CMK (cell line): ENCODE measurements at places on chromosomes 2 and 18.
A peak's percentile ranks its signal among the peaks of the same experiment; 100 is the strongest.

GRCh38 chr18:48913775-48914174 is 37.0 kb downstream of the SMAD7 start:
- DNase-seq, result no peak

GRCh38 chr2:172442072-172442895 is 14.9 kb downstream of the ITGA6 start:
- no peak for DNase-seq

DNA sequence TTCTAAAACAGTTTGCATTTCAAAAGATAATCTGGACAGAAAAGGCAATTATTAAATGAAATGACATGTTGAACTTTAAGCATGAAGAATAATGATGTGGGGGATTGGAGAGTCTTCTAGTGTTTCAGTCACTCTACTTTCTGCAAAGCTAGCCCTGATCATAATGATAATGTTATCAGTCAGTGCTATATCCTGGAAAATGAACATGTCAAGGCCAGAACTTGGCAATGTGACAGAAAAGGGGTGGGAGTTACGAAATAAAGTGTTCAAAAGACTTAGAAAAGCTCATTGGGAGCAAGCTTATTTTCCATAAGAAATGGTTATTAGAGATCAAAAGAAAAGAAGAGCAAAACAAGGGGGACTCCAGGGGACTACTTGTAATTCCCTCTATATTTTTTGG is 288.5 kb upstream of the SLC8A1 start:
- DNase-seq, result no peak

DNA sequence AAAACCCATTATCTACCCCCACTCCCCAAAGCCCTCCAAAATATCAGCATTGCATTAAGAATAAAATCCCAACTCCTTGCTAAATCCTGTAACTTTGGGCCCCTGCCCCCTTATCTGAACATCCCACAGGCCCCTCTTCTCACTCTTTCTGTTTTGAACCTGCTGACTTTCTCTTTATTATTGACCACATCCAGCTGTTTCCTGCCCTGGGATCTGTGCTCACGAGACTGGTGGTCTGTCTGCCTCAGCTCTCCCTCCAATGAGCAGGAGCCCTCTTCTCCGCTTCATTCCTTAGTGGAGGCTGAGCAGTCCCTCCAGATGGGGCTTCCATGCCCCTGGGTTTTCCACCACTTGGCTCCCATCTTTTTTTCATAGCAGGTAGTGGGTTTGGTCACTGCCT is 116.9 kb downstream of the ACKR3 start:
- DNase-seq, result no peak

DNA sequence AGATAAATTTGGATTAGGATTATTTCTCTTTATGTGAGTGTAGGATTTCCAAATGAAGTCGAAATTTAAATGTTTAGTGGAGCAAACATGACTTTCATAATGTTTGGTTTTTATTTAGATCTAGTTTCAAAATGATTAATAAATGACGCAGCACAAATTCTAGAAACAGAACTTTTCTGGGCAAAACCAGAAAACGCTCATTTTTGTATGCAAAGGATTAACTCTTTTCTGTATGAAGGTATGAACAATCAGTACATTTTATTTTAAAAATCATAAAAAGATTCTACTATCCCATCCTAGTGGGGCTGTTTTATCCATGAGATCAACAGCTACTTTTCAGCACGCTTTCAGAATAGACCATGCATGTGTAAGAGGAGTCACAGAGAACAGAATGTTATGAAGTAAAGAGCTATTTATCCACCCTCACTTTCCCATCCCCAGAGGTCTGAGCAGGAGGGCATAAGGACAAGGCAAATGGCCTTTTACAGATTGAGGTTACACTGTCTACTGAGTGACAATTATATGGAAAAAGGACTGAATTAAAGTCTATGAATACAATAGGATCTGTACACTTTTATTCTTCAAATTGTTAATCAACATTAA is 270.8 kb downstream of the ZEB2 start:
- no peak for DNase-seq

- DNase-seq, result no peak
These were observed 77.6 kb downstream of the ASB1 start for GRCh38 chr2:238504181-238504931.

GRCh38 chr2:168039881-168040280 is 207.5 kb downstream of the STK39 start:
- DNase-seq, result no peak

- no peak for DNase-seq
These were observed 224.6 kb upstream of the RAB6C start for GRCh38 chr2:129754831-129755230.

DNA sequence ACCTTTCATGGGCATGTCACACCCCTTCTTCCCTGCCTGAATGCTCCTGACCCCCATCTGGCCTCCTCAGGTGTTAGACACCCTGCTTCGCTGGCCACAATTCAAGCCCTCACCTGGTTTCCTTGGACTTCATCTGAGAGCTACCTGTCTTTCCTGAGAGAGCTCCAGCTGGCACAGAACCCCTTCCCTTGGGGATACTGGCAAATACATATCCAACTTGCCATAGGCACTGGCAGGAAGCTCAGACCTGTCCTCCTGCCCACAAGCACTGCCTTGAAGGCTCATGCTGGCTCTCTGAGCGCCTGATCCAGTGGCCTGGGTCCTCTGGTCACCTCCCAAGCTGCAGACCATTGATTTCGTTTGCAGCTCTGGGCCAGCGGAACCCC is 74.1 kb upstream of the MAP4K3 start:
- no peak for DNase-seq

DNA sequence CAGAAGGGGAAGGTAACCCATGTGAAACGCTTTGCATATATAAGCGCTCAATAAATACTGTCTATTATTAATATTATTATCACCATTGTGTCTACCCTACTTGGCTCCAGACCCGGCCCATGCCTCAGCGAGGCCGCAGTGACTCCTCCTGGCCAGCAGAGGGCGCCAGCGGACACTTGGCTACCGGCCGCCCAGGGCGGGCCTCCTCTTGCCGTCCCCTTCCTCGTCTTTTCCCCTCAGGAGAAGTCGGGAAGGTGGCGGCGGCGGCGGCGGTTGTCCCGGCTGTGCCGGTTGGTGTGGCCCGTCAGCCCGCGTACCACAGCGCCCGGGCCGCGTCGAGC is at the start of gene AGFG1:
Gene AGFG1, plus strand, starts transcription at position 233 of the 341 bp plus-strand sequence. CDS start 266 bp downstream, outside the sequence.
- DNase-seq, result peak; percentile 54

GRCh38 chr2:232204457-232204931 is 174.1 kb upstream of the ALPP start:
- no peak for DNase-seq

DNA sequence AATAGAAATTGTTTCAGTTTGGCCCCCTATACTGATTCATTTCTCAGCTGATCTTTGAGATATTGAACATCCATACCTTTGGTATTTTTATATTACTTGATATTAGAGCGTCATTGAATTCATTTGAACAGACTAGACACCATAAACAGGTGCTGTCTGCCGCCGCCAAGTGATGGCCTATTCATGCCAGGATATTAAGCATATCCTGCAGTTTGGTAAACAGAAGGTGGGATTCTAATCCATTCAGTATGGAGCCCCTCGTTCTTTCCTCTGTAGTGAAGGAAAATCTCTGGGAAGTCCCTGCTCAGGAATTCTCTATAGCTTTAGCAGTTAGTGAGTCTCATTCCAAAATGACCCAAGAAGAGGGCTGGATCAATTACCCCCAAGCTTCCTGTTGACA is 23.0 kb upstream of the CD28 start:
- no peak for DNase-seq

GRCh38 chr2:211833582-211834279 is 704.9 kb downstream of the ERBB4 start:
- no peak for DNase-seq

DNA sequence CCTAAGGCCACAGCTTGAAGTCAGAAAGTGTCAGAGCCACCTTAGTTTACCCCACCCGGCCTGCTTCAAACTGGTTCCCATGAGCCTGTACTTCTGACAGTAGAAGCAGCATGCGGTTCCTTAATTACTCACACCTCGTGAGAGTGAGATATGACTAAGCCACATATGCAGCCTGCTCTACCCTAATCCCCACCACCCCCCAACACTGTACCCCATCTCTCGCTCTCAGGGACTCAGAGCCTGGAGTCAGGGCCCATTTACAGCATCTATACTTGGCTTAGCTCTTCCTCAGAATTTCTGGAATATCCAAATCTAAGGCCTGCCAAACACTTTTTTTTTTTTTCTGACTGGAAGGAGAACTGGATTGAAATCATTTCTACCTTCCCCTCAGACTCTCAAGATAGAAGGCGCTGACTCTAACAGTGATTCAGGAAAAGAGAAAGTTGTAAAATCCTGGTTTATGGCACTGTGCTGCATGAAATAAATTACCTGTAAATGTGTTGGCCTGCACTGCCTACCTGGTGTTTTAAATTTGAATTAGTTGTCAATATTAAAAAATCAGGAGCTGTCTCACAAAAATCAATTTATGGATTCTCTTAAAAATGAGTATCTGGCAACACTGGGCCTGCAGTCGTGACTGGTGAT is 360.0 kb downstream of the RND3 start:
- DNase-seq, result no peak

DNA sequence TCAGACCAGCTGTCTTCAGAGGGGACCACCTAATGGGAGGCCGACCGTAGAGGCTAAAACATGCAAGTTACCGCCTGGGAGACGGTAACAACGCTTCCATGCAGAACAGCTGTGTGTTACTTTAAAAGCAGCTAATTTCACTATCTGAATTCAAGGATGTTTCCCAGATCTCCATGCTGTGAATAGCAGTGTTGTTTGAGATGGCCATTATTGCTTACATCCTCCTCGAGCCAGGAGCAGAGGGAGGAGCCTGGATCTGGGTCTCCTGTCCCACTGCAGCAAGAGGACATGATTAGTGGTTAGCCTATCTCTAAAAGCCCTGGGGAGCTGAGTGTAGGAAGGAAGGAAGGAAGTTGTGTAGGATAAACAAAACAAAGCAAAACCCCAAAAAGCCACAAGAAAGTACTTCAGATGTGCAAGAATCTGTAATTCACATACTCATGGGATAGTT is 50.9 kb downstream of the ACTR2 start:
- DNase-seq, result no peak

DNA sequence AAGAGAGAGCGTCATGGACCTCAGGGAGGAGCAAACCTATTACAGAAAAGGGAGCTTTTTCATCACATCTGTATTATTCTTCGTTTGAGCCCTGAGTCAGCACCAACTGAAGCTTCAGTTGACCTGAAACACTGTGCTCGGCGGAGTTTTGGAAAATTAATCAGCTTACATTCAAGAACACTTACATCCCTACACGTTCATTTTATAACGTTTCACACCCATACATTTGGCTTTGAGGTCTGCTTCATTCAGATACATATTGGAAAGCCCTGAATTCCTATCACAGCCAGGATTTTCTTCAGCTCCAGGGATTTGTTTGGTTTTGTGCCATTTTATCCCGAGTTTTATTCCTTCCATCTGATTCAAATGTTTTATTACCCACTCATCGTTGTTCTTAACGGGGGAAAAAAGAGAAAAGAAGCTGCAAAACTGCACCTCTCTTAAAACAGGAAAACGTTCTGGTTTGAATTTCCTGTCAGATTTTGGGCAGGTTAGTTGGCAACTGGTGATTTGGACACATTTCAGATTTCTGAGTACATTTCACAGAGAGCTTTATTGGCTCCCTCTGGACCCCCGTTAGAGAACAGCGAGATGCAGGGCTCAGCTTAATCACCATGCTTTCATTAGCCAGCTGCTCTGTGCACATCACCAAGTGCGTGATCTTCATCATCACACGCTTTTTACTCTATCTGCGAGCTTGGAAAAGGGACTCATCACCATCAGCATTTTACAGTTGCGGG is 88.8 kb downstream of the CDC42EP3 start:
- no peak for DNase-seq

DNA sequence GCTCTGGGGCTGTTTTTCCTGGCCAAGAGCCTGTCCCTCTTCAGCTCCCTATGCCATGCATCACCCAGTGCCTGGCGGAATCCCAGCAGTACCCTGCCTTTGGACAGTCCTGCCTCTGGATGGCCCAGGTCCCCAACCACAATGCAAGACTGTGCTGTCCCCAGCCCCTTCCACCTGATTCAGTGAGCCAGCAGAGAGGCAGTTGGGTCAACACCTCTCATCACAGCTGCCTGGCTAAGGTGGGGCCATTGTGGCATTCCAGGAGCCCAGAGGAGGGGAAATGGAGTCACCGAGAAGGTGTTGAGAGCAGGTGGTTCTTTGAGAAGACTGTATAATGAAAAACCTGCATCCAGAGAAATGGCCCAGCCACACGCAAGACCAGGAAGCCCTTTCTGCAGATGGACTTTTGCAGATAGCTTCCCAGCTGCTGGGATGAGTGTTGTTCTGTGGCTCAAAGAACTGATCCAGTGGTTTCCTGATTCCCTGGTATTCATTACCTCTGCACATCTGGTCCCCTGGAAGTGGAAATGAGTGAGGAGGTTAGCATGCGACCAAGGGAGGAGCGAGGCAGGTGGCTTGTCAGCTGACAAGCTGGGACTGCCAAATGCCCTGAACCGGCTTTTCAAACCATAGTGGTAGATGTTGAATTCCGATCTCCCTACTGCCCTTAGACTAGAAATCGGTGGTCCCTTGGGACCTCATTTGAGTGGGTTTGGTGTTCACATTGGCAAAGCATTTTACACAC is 1.7 kb upstream of the ASPRV1 start:
- no peak for DNase-seq

DNA sequence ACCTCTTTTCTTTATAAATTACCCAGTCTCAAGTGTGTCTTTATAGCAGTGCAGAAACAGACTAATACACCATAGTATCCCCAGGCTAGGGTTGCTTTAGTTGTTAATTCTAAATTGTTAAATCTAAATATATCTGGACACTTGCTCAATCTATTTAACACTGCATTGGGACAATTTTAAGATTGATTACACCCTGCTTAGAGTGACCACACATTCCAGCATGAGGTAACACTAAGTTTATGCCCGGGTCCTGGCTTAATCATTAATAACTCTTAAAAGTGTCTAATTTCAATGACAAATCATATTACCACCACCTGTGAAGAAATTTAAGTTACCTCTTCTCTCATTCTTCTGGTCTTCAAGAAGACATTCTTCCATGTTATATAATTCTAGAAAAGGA is 131.4 kb downstream of the ZNF385B start:
- no peak for DNase-seq

DNA sequence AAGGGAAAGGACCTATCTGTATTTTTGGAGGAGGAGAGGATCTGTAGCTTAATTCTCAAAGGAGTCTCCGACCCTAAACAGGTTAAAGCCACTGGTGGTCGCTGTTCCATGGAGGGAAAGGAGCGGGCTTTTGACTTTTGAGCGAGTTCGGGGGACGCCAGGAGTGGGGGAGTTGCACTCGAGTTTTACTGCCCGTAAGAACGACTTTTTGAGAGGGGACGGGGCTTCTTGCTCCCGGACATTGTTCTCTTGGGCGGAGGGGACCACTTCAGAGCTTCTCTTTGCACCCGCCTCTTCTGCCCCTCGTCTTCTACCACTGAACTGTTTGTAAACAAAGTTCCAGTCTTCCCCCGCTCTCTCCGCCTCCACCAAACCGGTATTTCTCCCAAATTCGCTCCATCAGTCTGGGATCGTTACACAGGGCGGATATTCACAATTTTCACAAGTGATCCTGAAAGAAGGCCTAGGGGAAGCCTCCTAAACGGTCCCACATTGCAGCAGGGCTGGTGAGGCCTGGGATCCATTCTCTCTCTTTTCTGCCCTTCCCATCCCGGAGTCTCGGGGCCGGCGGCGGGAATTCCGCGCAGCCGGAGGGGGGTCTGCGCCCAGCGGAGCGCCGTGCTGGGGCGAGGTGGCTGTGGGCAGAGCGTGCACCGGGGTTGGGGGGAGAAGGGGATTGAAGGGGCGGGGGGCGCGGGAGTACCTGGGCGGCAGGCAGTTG is 6.6 kb downstream of the DLX2 start:
- no peak for DNase-seq
